ENCODE measurements at places on chromosomes 12 and 14.

- no peak for DNase-seq
Observed at GRCh38 chr12:32843528-32844095, 53.0 kb downstream of the PKP2 start.

GRCh38 chr12:113962733-113963132 is 3.4 kb downstream of the RBM19 start:
- DNase-seq, result no peak

DNA sequence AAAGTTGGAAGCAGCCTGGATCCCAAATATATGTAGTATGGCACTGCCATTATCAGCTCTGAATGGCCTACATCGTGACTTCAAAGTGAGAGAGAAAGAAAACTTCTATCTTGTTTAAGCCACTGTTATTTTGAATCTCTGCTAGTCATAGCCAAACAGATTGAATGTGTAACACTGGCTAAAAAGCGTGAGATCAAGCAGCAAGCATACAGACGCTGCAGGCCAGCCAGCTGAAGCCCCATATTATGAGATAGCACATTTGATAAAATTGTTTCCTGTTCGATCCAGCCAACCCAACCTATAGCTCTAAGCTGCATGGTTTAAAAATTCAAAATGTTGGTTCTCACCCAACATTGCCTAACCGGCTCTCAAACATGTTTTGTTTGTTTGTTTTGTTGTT is 95.0 kb downstream of the DUSP6 start:
- no peak for DNase-seq

DNA sequence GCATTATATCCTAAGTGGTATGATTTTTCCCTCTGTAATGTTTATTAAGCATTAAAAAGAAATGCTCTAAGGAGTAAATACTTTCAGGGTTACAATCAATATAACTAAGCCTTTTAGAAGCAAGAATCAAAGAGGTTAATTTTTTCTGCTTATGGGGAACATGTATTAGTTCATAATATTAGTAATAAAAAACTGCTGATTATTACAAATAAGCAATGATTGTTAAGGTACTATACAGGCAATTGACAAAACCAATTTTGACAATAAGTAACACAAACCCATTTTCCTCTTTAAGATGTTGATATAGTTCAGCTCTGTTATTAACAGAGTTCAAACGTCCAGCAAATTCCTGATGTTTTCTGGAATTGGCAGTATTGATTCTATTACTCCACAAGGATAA is 31.8 kb downstream of the INTS13 start:
- no peak for DNase-seq

GRCh38 chr12:88400302-88400701 is 180.0 kb downstream of the KITLG start:
- DNase-seq, result no peak

DNA sequence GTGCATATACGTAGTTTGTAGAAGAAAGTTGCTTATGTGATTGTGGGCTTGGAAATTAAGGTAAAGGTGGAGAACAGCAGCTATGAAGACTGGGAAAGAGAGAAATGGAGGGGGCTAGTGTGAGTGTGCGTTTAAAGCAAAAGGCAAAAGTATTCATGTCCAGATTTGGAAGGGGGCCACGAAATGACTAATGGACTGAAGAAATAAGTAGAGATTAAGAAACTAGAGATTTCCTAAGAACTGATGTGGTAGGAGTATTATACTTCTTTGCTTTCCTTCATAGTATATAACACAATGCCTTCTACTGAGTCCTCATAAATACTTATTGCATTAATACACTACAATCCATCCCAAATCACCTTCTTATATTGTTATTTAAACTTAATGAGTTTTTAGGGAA is 298.6 kb upstream of the NOVA1 start:
- no peak for DNase-seq

Measured in kidney capillary endothelial cell (primary cell).